Kidney (tissue), 22 donors: ENCODE measurements at places on chromosomes 5 and 9. TPM values are rescaled to one million over a fixed set of nuclear protein-coding genes. Genes with fewer than 3 reads are reported as not detected.

Gene CAPSL
- 4.3 TPM for polyA plus RNA-seq

Gene FUT7
- not detected for polyA plus RNA-seq

Gene DIRAS2
- polyA plus RNA-seq, result 1.0 TPM

Gene NPR3
- 33.7 TPM for polyA plus RNA-seq

Gene PTPRD
- 6.4 TPM for polyA plus RNA-seq

Gene CDX1
- polyA plus RNA-seq, result 0.39 TPM

Gene NR4A3
- polyA plus RNA-seq, result 0.34 TPM

Gene FNBP1
- 9.7 TPM for polyA plus RNA-seq

Gene CCDC192
- polyA plus RNA-seq, result not detected

Gene SPINK5
- 0.32 TPM for polyA plus RNA-seq

Gene FST
- polyA plus RNA-seq, result 0.45 TPM

Gene RBM27
- 4.9 TPM for polyA plus RNA-seq

Gene NEURL1B
- 5.4 TPM for polyA plus RNA-seq

Gene CAVIN4
- 0.24 TPM for polyA plus RNA-seq

Gene FOXD4L6
- polyA plus RNA-seq, result not detected

Gene FLT4
- 6.9 TPM for polyA plus RNA-seq

Gene TERT
- not detected for polyA plus RNA-seq

Gene IL5
- not detected for polyA plus RNA-seq

Gene TAF11L10
- not detected for polyA plus RNA-seq

Gene FCN1
- polyA plus RNA-seq, result 3.2 TPM

Gene PCDHB5
- 2.1 TPM for polyA plus RNA-seq

Gene RASEF
- 2.2 TPM for polyA plus RNA-seq

Gene STC2
- polyA plus RNA-seq, result 2.1 TPM

Gene MEGF9
- 12.4 TPM for polyA plus RNA-seq

Gene F2R
- polyA plus RNA-seq, result 14.6 TPM

Gene CMYA5
- polyA plus RNA-seq, result 6.5 TPM

Gene EDIL3
- 5.2 TPM for polyA plus RNA-seq

Gene CATSPER3
- polyA plus RNA-seq, result 1.4 TPM

Gene SHB
- 16.4 TPM for polyA plus RNA-seq

Gene SLC6A7
- polyA plus RNA-seq, result not detected

Gene ANKRD18A
- 2.4 TPM for polyA plus RNA-seq

Gene SPATA31D4
- not detected for polyA plus RNA-seq

Gene ITK
- polyA plus RNA-seq, result 0.11 TPM

Gene LHX2
- not detected for polyA plus RNA-seq

Gene LCN9
- polyA plus RNA-seq, result not detected

Gene AGXT2
- polyA plus RNA-seq, result 215 TPM

Gene PCDHGB7
- polyA plus RNA-seq, result 1.0 TPM

Gene PLGRKT
- 50.9 TPM for polyA plus RNA-seq

Gene NR5A1
- polyA plus RNA-seq, result not detected

Gene GRXCR2
- not detected for polyA plus RNA-seq

Gene TBC1D2
- polyA plus RNA-seq, result 7.7 TPM

Gene ZNF618
- 5.6 TPM for polyA plus RNA-seq

Gene OSMR
- polyA plus RNA-seq, result 12.9 TPM

Gene CTXN3
- 79.2 TPM for polyA plus RNA-seq

Gene LCN2
- polyA plus RNA-seq, result 8.2 TPM

Gene PCDHGA4
- 0.13 TPM for polyA plus RNA-seq

Gene THBS4
- polyA plus RNA-seq, result 1.8 TPM
